Endothelial cell (in vitro differentiated cells): ENCODE measurements at places on chromosomes 12 and 14.
A peak's percentile ranks its signal among the peaks of the same experiment; 100 is the strongest.

DNA sequence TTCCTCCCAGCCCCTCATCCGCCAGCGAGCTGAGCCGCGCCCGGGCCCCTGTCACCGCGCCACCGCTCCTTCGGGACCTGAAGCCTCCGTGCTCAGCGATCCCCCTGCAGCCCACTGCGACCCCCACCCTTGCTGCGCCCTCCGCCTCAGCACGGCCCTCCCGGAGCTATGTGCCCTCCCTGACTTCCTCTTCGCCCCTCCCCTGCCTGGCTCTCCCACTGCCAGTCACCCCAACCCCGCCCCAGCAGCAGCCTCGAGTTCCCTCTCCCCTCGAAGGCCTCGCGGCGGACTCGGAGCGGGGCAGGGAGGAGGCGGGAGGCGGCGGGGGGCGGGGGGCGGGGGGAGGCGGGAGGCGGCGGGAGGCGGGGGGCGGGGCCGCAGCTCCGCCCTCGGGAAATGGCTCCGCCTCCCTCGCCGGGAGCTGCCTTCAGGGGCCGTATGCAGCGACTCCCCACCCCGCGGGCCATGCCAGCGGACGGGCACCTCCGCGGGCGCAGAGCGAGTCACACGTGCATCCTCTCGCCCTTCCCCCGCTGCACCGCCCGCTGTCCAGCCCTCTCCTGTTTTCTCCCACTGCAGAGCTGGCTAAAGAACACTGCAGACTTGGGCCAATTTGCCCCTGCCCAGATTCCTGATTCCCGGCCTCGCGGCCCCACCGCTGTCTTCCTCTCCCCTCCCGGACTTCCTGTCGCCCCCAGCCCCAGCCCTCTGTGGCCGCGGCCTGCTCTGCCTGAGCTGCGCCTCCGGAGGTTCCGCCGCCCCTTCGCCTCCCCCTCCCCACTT is 29.1 kb upstream of the ADIPOR2 start:
- peak; percentile 78 for DNase-seq

GRCh38 chr12:2876431-2877046 is 435 bp downstream of the FOXM1 start:
- DNase-seq = peak; percentile 15

DNA sequence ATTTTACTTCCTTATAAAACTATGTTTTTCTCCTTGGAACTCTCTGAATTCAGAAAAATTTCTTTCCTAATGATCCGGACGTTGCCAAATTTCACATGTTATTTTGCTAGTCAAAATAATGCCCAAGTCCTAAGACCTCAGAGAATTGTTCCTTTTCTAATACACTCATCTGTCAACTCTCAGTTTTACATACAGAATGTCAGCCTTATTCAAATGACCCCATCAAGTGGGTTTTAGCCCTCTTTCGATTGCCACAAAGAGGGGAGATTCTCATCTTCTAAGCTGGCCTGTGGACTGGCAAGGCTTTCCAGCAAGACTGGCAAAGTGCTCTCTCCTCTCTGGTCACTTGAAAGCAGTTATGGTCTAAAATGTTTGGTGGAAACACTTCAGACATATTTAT is 99.3 kb upstream of the GPHB5 start:
- no peak for DNase-seq

- DNase-seq = no peak
These were observed 4.1 kb upstream of the ATP2B1 start for GRCh38 chr12:89712706-89713105.

- DNase-seq = no peak
These were observed 10.1 kb upstream of the CCDC197 start for GRCh38 chr14:93986955-93987354.

DNA sequence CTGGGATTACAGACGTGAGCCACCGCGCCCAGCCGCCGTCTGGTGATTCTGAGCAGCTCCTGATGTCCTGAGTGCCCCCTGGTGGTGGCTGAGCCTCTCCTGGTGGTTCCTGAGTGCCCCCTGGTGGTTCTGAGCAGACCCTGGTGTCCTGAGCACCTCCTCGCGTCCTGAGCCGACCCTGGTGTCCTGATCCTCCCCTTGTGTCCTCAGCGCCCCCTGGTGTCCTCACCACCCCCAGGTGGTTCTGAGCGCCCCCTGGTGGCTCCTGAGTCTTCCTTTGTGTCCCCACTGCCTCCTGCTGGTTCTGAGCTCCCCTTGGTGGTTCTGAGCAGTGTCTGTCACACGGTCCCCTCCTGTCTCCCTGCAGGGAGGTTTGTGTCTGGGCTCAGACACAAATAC is 1304.9 kb downstream of the TMEM121 start:
- no peak for DNase-seq

DNA sequence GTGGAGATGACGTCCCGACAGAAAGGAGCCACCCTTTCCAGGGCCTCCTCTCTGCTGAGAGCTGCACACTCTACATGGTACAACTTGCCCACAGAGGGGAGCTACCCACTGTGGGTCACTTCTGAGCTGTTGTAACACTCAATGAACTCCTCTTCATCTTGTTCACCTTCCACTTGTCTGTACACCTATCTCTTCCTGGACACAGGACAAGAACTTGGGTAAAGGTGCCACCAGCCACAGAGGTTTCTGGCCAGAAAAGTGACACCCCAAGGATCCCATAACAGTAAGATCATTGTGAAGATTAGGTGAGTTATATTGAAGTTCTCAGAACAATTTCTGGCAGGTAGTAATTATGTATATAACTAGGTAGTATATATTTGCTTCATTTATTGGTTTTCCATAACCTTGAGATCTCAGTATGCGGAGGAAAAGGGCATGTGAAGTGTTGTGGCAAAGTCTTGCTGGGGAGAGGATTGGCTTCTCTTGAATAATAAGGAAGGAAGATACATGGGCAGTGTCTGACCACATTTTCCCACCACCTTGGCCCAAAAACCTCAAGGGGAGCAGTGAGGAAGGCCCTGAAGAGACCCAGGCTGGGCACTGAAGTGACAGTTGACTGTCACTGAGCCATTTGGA is 34.2 kb downstream of the KRT76 start:
- DNase-seq = no peak

DNA sequence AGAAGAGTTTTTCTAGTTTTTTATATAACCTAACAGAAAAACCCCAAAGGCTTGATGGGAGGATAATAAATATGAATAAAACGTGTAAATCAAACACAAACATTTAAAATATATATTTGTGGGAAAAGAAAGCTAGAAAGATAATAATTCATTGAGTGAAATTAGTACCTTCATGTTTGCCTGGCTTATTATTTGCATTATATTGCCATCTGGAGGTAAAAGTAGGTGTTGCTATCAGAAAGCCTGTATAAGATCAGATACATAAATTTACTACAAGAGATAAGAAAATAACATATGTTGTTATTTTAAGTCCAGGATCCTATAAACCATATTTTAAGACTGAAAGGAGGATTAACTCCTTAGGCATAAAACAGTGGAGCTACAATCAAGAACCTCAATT is 77.7 kb downstream of the NTS start:
- no peak for DNase-seq

- DNase-seq = no peak
These were observed 214.2 kb upstream of the TBX3 start for GRCh38 chr12:114898159-114898558.

DNA sequence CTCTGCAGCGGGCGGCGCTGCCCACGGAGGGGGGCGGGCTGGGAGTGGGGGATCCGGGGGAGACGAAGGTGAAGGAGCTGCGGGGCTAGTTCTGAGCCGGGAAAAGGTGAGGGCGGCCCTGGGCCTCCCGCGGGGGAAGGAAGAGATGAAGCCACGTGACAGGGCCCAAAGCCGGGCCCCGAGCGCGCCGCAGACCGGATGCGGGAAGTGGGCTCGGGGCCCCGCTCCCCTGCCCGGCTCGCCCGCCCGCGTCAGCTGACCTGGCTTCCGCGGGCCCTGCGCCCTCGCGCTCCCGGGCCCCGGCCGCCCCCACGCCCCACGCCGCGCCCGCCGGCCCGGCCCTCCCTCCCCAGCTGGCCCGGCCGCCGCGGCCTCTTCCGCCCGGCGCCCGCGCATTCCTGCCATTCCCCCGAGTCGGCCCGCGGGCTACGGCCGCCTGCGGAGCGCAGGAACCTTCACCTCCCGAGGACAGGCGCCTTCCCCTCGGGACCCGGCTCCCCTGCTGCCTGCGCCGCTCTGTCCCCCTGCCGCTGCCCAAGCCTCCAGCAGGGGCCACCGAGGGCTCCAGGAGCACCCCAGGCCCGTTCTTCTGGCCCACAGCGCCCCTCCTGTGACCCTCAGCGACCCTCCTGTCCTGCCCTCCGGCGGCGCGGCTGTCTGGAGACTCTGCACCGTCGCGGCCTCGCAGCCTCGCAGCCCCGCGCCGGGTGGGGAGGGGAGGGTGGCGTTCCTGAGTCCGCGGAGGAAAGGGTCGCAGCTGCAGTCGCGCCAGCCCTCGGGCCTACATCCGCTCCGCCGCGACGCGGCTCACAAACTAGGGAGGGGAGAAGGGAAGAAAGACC is 20.4 kb downstream of the NINJ2 start:
- peak; percentile 75 for DNase-seq

DNA sequence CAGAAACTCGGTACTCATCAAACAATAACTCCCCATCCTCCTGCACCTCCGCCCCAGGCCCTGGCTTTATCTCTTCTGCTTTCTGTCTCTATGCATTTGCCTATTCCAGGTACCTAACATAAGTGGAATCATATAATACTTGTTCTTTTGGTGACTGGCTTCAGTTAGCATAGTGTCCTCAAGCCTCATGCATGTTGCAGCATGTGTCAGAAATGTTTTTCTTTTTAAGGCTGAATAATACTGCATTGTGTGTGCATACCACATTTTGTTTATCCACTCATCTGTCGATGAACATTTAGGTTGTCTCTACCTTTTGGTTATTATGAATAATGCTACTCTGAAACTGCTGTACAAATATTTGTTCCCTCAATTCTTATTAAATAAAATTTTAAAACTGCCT is 117.1 kb downstream of the KICS2 start:
- no peak for DNase-seq

- no peak for DNase-seq
These were observed 47.6 kb downstream of the DCAF5 start for GRCh38 chr14:69105326-69105725.

- DNase-seq = no peak
These were observed 71.2 kb downstream of the ITPK1 start for GRCh38 chr14:93044556-93044955.

DNA sequence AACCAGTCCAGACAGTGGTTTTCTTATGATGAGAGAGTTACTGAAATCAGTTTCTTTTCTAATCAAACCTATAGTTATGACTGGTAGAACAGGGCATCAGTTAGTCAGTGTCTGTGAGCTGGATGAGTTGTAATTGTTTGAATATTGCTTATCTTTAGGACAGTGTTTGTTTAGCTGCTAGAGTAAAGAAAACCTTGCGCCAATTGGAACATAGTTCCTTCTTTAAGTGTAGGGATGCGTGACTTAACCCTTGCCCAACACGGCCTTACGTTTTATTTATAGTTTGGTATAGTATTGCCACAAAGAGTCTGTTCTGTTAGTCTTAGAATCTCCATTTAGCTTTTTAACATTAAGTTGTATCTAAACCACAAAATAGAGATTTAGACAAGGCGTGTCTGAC is 572.6 kb downstream of the SLC16A7 start:
- no peak for DNase-seq

- no peak for DNase-seq
These were observed 40.0 kb downstream of the FGD6 start for GRCh38 chr12:95177201-95177768.

DNA sequence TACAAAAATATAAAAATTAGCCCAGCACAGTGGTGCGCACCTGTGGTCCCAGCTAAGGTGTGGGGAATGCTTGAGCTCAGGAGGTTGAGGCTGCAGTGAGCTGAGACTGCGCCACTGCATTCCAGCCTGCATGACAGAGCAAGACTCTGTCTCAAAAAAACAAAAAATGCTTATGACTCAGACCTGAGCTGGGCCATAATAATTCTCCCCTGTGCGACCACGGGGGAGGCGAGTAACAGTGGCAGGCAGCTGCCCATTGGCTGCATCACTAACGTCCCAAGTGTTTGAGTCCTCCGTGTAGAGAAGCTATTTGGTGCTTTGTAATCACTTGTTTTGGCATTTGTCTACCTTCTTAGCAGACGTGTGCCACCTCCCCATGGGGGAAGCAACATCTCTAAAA is 24.9 kb downstream of the PSMC1 start:
- no peak for DNase-seq

DNA sequence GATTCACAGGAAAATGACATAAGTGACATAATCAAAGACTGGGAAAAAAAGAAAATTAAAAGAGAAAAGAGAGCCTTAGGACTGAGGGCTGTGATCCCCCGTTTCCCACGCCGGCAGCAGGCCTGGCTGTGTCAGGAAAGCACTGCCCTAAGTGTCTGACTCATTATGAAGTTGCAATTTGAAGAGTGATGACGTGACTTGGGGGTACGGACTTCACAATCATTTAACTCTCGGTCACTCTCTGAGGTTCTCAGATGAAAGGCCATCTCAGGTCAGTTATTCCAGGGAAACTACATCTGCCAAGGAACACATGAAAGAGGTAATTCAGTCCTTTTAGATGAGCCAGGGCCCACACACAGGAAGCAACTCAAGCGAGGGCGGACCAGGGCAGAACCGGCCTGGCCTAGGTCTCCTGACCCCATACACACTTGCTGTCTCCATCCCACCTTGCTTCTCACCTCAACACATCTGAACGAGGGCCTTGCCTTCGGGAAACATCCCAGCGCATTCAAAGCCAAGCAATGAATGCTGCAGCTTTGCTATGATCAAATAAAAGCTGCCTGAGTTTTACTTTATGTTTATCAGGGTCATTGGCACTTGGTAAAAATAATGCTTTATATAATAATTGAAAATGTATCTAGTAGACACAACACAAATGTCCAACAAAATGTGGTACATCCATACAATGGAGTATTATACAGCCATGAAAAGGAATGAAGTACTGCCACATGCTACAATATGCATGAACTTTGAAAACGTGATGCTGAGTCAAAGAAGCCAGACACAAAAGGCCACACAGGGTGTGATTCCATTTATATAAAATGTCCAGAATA is 2.7 kb downstream of the SSH1 start:
- no peak for DNase-seq

DNA sequence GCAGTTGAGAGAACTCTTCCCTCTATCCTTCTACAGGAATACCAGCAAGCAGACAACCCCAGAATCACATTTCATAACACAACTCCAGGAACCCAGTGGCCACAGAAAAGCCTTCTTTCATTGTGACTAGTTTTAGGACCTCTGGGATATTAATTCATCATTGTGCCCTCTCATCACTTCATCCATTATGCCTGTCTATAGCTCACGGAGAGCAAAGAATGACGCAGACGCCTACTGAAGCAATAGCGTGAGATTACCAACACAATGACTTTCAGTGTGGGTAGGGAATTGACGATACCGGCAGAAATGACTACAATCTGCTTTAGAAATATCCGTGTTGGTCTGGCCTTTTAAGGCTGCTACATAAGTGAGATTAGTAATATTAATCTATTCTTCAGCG is 158.1 kb upstream of the FOXG1 start:
- no peak for DNase-seq

DNA sequence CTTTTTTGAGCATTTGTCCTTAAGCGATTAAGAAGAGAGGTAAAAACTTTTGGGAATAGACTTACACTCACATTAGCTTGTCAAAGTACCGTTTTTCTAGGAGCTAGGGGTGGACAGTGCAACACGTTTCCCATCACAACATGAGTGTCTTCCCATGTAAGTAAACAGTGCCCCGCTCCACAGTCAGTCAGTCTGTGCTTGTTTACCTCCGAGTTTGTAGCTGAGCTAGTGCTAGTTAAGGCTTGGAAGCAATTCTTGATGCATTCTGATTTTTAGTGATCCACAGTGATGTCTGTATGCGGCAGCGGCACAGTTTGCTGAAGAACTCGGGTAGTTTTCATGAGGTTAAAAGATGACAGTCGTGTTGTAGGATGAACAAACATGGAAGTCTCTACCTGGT is 941 bp downstream of the ZDHHC17 start:
- no peak for DNase-seq
